ENCODE measurements at places on chromosomes 4 and X. TPM values are rescaled to one million over a fixed set of nuclear protein-coding genes. Genes with fewer than 3 reads are reported as not detected.

GRCh38 chrX:100674705-100675104 lies 30.7 kb downstream of the SRPX2 start:
- DNase-seq: no peak

The KLHL8 gene
- total RNA-seq: 9.0 TPM

DNA sequence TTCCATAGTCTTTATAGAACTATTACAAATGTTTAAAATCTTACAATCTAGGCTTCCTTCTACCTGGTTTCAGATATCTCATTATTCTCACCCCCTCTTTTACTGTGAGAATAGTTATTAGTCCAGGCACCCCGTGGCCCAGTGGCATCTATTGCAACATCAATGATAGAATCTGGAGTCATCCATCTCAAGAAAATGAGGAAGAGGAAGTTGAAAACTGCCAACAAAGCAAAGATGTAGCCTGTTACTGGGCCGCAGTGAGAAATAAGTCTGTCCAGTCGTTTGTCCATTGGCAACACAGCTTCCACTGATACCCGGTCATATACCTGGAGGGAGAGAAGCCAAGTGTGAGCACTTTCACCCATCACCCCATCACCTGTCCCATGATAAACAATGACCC lies 6.0 kb upstream of the ASB11 start:
- no peak for DNase-seq

GRCh38 chr4:37132351-37132974 lies 112.1 kb upstream of the NWD2 start:
- DNase-seq: no peak

DNA sequence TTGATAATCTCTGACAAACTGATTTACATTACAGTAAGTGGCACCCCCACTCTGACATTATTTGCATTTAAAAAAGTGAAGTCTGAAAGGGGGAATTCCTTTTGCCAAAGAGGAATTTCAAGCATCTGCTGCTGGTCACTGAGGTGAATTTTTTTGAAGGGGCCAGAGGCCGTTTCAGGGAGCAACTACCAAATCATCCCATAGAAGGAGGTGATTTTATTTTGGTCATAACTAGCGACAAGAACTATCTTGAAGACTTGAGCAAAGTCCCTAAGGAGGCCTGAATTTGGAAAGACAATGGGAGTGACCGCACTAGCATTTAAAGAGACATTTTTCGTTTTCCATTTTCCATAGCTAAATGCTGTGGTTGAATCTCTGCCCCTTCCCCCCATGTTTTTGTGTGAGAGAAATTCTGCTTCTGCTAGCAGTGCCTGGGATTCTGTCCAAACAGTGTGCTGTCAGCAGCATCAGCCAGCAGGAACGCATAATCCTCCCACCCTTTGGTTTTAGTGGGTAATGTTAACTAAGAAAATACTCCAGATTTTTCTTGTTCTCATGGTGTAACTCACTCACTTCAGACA lies 110.1 kb upstream of the MED14 start:
- DNase-seq: no peak

- no peak for DNase-seq
Observed at GRCh38 chr4:181670506-181670905, 572.7 kb upstream of the TENM3 start.

DNA sequence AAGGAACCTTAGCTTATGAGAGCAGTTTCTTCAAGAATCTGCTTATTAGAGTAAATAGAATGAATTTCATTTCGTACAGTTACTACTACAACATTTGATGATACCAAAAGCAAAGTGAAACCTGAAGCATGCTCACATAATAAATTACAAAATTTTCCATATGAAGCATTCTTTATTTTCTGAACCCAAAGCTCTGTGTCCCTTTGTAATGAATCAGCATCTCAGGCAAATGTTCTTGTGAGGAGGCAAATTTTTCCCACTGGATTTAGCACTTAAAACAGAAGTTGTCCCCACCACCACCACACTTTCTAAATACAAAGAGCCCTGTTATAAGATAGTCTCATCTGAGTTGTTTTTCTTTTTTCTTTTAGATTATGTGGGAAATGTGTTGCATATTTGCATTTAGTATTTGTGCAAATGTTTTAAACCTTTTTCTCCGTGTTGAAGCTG lies 70.7 kb upstream of the NFKB1 start:
- DNase-seq: no peak

The RHOXF2B gene
- 0.10 TPM for total RNA-seq

GRCh38 chr4:87698394-87698793 lies 48.3 kb downstream of the DMP1 start:
- no peak for DNase-seq

- no peak for DNase-seq
Observed at GRCh38 chrX:134452596-134452995, 7.4 kb upstream of the HPRT1 start.

DNA sequence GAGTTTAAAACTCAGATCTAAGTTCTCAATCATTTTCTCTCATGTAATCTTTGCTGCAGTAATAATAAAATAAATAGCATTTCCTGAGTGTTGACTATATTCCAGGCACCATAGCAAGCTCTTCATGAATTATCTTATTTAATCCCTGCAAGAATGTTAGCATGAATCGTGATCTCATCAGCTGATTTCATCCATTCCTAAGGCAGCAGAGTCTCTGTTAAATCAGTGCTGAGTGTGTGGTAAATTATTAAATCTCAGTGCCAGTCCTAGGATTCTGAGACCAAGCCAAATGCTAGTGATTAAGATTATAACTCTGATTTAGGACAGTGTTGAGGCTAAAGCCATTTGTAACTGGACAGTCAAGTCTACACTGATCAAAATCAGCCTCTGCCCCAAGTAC lies 240.3 kb upstream of the TAPT1 start:
- no peak for DNase-seq

The PNMA6A gene
- total RNA-seq: 7.4 TPM

The WNK3 gene
- not detected for total RNA-seq

DNA sequence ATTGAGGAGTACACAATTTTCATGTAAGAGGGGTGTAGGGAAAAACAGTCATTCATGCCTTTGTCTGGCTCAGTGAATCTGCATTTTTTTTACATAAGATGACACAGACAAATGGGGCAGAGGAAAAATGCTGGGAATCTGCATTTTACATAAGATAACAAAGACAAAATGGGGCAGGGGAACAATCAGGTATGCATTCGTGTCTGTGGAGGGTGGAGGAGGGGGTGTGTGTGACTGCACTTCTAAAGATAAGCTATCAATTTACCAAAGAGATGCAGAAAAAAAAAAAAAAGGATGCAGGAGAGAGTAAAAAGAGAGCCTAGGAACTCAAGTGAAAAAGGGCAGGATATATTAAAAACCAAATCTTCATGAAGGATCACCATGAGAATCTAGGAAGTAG lies 637.4 kb downstream of the ZNF674 start:
- no peak for DNase-seq

The ANK2 gene
- 5.5 TPM for total RNA-seq

DNA sequence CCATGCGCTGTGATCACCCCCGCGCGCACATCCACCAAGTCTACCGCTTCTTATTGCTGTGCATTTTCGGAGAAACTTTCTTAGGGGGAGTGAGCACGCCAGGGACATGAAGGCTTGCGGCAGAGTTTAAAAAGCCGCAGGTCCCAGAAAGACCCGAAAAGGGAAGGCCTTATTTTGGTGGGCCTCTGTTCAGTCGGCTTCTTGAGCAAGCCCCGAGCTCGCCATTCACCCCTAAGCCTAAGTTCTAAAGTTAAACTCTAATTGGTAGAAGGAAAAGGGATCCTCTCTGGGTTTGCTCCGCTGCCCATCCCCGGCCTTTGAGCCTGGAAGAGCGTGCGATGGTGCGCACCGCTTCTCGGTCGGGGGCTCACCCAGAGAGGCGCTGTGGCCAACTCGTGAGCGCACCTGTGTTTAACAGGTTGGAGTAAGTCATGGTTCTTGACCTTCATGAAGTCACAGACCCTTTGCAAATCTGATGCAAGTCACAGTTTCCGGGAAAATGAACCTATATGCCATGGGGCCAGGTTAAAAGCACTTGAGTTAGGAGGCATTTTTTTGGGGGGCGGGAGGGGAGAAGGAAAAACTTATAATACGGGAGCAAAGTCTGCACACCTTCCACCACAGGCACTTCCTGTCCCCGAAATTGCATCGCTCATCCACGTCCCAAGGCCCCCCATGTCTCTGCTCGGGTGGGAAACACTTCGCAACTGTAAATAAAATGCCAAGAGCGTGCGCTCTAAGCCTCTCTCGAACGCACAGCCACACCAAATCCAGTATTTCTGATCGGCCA lies 1.9 kb downstream of the PHOX2B start:
- DNase-seq: no peak

The GPRASP2 gene
- total RNA-seq: 7.4 TPM

- no peak for DNase-seq
Observed at GRCh38 chr4:150828159-150828558, 186.9 kb downstream of the LRBA start.

GRCh38 chrX:9183481-9183880 lies 149.6 kb upstream of the FAM9B start:
- no peak for DNase-seq

GRCh38 chr4:113173126-113173792 lies 123.8 kb downstream of the ANK2 start:
- no peak for DNase-seq

DNA sequence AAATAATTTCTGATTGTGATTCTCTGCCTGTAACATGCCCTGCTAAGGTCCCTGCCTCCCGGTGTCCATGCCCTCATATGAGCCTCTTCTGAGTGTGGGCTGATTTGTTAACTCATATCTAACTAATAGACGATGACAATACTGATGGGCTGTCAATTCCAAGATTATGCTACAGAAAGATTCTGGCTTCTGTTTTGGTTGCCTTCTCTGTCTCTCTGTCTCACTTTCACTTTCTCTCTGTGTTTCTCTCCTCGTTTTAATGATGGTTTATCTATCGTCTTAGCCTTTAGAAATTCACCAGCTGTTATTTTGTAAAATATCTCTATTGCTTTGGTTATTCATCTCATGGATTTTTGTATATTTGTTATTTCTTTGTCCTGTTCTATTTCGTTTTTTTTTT lies 312.5 kb upstream of the ANXA10 start:
- no peak for DNase-seq

- no peak for DNase-seq
Observed at GRCh38 chr4:168773388-168774195, 236.5 kb downstream of the CBR4 start.

- DNase-seq: no peak
Observed at GRCh38 chr4:24473309-24473721, 111.0 kb downstream of the DHX15 start.

GRCh38 chrX:43865791-43866190 lies 16.5 kb downstream of the MAOB start:
- DNase-seq: no peak

The MAGEC3 gene
- total RNA-seq: not detected

GRCh38 chr4:57219431-57219830 lies 109.2 kb upstream of the IGFBP7 start:
- no peak for DNase-seq

DNA sequence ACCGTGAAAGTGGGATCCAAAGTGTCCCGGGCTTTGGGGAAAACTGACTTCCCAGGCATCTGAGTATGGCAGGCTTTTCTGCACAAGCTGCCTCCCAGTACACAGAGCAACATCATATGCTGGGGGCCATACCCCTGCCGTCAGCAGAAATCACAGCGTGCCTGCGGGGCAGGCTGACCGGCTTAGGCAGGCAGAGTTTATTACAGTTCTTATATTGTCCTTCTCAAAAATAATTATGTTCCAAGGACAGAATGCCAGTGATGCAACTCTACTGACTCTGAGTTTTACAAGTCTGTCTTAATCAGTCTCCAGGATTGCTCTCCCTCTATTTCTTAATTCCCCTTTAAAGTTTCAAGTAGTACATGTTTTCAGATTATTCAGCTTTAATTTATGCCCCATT lies 37.0 kb downstream of the IL21 start:
- DNase-seq: no peak

DNA sequence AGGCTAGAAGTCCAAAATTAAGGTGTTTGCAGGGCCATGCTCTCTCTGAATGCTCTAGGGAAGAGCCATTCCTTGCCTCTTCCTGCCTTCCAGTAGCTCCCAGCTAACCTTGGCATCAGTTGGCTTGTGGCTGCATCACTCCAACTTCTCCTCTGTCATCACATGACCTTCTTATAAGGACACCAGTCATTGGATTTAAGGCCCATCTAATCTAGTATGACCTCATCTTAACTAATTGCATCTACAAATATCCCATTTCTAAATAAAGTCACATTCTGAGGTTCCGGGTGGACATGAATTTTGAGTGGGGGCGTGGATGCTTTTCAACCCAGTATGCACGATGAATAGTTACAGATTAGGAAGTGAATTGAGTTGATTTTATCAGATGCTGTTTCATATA lies 89.7 kb downstream of the DOCK11 start:
- DNase-seq: no peak

GRCh38 chr4:129335276-129335675 lies 239.3 kb downstream of the C4orf33 start:
- no peak for DNase-seq

- no peak for DNase-seq
Observed at GRCh38 chrX:48752498-48752897, 9.0 kb upstream of the GLOD5 start.

The PABPC1L2B gene
- not detected for total RNA-seq

The CYSLTR1 gene
- total RNA-seq: not detected

The PJA1 gene
- 11.8 TPM for total RNA-seq

The ATP6AP1 gene
- total RNA-seq: 221 TPM

DNA sequence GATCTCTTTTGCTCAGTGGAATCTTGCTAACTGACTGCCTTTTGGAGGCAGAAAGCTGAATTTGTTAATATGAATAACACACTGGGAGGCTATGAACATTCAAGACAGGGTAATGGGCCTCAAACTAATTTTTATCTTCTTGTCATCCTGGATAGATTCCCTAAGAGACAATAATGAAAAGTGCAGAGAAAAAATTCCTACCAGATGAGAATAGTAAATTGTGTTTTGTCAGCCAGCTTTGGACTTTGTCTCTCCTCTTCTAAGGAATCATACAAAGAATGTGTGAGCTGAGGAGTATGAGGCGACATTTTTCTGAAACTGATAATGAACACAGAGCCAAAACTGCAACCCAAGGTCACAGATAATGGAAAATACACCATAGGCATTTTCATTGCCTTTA lies 649.3 kb downstream of the IQCM start:
- DNase-seq: no peak

The PFKFB1 gene
- 0.36 TPM for total RNA-seq

DNA sequence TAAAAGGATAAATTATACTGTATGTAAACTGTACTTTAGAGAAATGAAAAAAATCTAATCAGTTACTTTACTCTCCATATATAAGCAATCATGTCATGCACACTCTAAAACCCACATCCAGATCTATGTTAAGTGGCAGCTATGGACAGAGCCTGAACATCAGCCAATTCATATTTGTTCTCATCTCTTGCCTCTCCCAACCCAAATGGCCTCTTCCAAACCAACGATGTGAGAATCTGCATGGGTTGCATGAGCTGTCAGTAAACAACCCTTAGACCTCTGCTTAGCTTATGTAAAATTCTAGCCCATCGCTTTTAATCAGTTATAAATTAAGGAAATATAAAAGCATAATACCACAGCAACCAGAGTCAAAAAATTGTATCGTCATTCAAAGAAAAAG lies 288.7 kb upstream of the INTU start:
- no peak for DNase-seq

GRCh38 chr4:71685975-71686374 lies 97.9 kb downstream of the GC start:
- no peak for DNase-seq

All from Panc1 (cell line).